Left ventricle myocardium superior (tissue), 1 donor: ENCODE measurements at places on chromosomes 5 and 9. TPM values are rescaled to one million over a fixed set of nuclear protein-coding genes. Genes with fewer than 3 reads are reported as not detected.
A peak's percentile ranks its signal among the peaks of the same experiment; 100 is the strongest.

- peak; percentile 83 for DNase-seq
These were observed 34.9 kb upstream of the FGF1 start for GRCh38 chr5:142720641-142721271.

DNA sequence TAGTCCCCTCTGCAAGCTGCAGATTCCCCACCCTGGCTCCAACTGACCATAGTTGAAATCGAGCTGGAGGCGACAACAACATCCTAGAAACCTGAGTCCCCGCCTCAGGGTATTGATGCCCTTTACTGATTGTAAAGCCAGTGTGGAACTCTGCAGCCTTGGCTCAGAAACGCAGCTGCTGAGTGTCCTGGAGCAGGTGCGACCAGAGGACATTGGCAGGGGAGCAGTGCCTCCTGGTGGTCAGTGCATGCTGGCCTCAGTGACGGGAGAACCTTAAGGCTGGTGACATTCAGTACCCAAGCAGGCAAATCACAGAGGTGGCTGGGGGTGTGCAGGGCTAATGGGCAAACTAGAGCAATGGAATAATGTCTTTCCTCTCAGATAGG lies 20.4 kb upstream of the ZNF354B start:
- DNase-seq: peak; percentile 69

- DNase-seq: peak; percentile 25
These were observed 478.2 kb downstream of the SPATA31D1 start for GRCh38 chr9:82466616-82467260.

DNA sequence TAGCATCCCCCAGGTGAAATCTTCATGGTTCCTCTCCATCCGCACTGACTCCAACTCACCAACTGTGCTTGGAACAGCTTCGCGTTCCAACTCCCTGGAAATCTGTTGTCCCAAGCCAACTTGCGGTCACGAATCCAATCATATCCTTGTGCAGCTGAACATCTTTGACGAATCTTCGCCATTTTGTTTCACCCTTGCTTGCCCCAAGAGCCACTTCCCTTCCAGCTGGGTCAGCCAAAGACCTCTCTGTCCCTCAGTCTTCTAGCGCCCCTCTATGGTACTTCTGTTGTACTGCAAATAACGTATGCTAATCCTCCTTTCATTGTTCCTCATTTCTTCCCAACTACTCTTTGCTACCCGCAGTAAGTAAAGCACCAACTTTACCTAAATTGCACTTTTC lies 61.0 kb upstream of the TARS1 start:
- no peak for DNase-seq

Gene URM1
- total RNA-seq: 51.6 TPM

Gene SPATA31A3
- total RNA-seq: not detected

Gene CBY3
- total RNA-seq: not detected
